ENCODE measurements at places on chromosomes 5 and 9.

DNA sequence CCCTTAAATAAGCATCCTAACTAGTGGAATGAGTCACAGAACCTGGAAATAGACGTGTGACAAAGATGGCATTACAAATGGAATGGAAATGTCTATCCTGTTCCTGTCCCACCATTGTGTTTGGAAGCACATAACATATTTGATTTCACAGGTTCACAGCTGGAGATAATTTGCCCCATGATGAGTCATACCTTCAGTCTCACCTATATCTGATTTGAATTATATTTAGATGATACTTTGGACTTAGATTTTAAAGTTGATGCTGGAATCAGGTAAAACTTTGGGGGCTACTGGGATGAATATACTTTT, 92.5 kb downstream of the CEMIP2 start:
- DNase-seq: no peak

- DNase-seq: no peak
Observed at GRCh38 chr9:36742264-36742663, 169.6 kb downstream of the MELK start.

DNA sequence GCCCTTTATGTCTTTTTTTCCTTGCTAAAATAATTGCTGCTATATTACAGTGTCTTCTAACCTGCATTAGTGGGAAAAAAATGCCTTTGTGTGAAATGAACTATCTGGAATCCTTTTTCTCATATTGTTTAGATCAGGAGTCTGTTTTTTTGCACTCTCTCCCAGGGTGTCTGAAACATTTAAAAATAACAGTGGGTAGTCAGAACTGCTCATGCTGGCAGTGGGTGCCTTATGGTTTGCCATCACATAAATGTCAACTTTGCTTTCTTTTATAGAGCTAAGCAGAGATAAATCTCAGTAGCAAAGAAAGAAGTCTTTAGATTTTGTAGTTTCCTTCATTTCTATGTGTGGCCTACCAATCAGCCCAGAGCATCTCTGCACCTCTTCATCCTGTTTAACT, 347.8 kb upstream of the RGMB start:
- no peak for DNase-seq

GRCh38 chr5:100188778-100189177, 346.4 kb upstream of the FAM174A start:
- no peak for DNase-seq

GRCh38 chr5:65292196-65292595, 189.5 kb downstream of the ADAMTS6 start:
- no peak for DNase-seq

DNA sequence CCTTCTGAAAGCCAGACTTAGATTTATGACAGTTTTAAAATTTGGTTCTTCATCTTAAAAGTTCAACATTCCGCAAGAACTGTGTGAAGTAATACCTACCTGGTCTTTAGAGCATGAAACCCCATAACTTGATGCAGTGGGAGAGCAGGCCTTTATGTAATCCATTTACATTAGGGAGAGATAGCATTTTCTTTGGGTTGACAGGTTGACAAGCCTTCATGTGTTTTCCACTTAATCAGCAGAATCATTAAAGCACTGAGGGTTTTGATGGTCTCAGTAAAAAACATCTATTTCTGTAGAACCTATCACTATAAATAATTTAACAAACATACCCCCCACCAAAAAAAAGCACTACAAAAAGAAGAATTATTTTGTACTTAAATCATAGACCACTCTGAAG, 121.6 kb upstream of the KIF2A start:
- DNase-seq: no peak

DNA sequence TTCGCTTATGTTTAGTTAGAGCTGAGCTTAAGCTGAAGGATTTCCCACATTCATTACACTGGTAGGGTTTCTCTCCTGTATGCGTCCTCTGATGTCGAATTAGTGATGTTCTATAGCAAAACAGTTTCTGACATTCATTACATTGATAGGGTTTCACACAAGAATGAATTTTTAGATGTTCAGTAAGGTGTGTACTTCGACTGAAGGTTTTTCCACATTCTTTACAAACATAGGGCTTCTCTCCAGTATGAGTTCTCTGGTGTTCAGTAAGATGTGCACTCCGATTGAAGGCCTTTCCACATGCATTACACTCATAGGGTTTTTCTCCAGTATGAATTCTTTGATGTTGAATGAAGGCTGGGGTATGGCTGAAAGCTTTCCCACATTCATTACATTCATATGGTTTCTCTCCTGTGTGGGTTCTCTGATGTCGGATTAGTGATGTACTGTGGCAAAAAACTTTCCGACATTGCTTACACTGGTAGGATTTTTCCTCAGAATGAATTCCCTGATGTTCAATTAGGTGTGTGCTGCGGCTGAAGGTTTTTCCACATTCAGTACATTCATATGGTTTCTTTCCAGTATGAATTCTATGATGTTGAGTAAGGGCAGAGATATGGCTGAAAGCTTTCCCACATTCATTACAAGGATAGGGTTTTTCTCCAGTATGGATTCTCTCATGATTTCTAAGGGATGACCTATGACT, 14.6 kb downstream of the ZNF883 start:
- no peak for DNase-seq

DNA sequence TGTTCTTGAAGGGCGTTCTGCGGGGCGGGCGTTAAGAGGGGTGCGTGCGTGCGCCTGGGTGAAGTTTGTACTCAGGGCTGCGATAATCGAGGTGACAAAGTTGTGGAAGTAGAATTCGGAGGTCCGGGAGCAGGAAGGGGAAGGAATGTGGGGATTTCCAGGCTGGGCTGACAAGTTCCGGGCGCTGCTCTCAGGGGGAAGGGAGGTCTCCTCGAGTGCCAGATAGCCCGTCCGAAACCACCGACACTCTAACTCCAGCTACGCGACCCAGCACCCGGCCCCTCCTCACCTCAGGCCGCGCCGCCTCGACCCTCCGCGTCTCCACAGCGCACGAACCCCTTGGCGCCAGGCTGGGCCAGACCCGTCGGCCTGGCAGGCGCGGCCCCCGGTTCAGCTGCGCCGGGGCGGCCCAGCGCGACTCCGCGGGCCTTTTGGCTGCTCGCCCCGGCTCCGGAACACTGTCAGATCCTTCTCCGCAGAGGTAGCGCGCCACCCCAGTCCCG, at the start of gene IL6ST:
IL6ST (minus strand) TSS at position 469 of the 503 bp plus-strand sequence. CDS start 18,685 bp downstream, outside the sequence.
- no peak for DNase-seq

DNA sequence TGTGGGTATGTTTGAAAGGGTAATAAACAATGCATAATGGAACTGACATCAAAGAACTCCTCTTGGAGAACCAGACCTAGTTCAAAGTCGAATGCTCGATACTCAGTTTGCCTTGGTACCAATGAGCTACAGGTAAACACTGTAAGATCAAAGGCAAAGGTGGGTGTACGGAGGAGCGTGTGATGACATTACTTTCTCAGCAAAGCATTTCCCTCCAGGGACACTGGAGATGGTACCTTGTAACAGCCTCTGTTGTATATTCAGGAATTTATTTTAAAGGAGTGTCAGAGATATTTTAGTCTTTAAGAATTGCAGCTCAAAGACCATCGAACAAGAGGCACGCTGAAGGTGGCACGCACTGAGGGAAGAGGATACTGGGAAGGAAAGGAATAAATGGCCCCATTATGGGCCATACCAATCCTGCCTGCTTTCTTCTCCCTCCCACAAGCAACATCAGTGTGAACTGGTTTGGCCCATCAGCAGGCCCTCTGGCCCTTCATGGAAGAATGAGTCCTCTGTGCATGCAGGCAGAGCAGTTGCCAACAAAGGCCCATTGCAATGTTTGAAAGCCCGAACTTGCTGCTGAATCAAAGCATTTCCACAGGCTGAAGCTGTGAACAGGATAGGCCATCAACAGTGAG, 410.2 kb downstream of the ACTL7B start:
- DNase-seq: peak; percentile 51

- no peak for DNase-seq
Observed at GRCh38 chr5:74389531-74390305, 250.8 kb downstream of the ENC1 start.

DNA sequence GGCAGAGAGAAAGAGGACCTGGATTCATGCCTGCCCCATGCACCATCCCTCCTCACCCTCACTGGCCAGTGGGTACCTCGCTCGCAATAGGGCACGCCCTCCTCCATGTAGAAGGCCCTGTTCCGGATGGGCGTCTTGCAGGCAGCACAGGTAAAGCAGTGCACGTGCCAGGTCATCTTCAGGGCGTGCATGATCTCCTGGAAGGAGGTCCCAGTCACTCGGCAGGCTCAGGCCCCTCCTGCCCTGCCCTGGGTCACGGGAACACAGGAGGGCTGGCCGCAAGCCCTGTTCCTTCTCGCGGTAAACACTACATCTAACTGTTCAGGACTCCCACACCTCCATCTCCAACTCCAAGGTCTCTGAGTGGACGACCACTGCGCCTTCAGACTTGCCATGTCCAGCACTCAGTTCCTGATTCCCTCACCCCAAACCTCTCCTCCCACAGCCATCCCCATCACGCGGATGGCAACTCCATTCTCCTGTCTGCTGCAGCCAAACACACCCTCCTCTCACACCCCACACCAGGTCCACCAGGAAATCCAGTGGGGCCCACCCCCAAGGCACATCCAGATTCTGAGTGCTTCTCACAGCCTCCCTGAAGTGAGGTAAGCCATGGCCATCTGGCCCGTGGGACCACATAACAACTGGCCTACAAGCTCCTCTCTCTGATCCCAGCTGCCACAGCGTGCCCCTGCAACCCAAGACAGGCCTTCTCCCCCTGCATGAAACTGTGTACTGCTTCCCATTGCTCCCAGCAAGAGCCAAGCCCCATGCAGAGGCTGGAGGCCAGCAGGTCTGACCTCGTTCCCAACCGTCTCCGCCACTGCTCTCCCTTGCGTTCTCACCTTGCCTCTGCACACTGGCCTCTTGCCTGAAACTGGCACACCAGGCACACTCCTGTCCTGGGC, 10.8 kb upstream of the DBN1 start:
- DNase-seq: no peak

DNA sequence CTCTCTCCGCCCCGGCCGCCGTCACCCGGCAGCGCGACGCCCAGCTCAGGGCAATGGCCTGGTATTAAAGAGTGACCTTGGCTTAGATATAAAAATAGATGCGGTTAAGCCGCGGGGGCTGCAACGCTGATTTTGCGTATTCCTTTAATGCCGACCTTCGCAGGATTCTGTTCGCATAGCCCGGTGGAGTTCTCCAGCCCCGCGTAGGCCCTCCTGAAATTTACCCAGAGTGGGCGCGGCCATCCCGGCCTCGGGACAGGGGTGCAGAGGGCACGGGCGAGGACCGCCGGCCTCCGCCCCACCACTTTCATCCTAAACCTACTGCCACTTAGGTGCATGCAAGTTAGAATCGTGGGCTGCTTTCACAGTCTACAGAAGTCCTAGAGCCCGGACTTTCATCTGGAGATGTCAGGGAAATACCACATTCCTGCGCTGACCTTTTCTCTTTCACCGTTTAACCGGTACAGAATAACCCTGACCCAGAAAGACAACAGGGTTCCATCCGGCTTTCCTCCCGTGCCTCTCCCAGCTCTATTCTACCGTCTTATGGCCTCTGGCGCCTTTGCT, 492 bp upstream of the FAM169A start:
- no peak for DNase-seq

GRCh38 chr5:76863001-76863400, 13.2 kb downstream of the S100Z start:
- no peak for DNase-seq

DNA sequence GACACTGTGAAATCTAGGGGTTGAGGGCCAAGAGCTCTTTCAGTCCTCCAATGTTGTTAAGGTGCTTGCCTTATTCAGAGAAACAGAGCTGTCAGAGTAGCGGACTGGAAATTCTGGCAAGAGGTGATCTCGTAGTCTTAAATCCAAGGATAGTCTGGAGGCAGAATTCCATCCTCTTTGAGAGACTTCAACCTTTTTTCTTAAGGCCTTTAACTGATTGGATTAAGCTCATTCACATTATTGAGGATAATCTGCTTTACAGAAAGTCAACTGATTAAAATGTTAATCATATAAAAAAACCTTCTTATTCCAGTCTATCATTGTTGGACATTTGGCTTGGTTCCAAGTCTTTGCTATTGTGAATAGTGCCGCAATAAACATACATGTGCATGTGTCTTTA, 243.1 kb upstream of the COX7C start:
- DNase-seq: no peak

GRCh38 chr5:179793468-179794139, at the start of gene LTC4S:
TSS of gene LTC4S (plus strand) at chr5:179793986. CDS start at chr5:179794081, 95 bp downstream.
- no peak for DNase-seq

- no peak for DNase-seq
Observed at GRCh38 chr5:10442576-10442975, 897 bp downstream of the ROPN1L start.

- no peak for DNase-seq
Observed at GRCh38 chr9:5799314-5799713, 33.6 kb downstream of the ERMP1 start.

GRCh38 chr5:173103411-173103810, 40.9 kb upstream of the BNIP1 start:
- DNase-seq: no peak

DNA sequence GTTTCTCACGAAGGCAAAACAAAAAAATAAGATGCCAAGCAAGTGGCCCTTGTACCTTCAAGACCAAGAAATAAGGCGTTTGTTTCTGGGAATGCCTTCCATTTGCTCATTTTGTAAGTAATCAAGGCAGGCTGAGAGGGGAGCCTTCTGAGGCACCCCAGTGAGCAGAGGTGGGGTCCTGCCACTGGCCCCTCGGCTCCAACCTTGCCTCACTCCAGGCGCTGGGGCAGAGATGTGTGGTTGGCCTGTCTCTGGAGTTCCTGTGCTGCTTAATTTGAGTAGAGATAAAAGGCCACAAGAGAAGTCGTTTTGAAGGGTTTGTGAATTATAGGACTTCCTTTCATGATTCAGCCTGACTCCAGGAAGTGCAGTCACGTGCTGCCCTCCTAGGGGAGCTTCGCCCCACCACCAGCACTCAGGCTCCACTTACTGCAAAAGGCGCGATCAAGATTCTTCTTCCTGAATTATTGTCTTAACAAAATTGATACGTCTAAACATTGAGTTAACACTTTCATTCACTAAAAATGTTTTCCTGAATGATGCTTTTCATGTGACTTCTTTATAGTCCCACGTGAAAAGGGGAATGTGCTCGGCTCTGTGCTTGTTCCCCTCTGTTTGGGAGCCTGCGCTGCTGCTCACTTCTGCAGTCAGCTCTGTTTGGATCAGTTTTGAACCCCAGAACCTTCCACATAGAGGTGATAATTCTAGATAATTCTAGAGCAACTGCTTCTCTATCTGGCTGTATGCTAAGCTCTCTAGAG, 13.7 kb downstream of the SYK start:
- DNase-seq: no peak

DNA sequence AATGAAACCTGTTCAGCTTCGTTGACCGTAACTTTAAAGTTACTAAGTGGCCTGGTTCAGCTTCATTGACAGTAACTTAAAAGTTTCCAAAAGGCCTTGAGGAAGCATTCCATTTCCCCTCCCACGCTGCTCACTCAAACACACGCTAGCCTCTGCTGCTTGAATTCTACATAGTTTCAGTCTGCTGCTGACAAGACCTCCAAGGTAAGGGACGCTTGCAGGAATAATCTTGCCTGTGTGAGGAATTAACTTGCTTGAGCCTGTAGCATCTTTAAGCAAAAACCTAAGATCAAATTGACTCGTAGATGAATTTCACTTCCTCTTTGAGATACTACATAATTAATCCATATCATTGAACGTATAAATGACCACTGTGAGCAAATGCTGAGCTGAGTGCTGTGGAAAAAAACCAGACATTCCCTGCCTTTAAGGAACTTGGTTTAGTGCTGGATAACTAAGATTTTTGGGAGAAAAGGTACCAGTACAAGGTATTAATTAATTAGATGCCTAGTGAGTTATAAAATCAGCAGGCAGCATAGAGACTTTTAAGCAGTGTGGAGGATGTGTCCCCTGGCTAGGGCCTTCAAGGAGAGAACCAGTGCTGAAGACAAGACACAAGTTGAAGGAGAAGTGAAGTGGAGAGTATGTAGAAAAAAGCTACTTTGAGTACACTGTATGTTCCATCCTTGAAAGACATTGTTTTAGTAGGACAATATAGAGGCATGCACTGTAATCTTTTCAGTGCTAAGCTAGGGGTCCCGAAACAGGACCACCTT, 39.2 kb downstream of the GRAMD2B start:
- DNase-seq: no peak

Data from NCI-H1930 (cell line).